Heart right ventricle (tissue), 16 donors: ENCODE measurements at places on chromosomes 12 and 14.

GRCh38 chr12:131196220-131196619 lies 242.5 kb downstream of the ADGRD1 start:
- no peak for DNase-seq

DNA sequence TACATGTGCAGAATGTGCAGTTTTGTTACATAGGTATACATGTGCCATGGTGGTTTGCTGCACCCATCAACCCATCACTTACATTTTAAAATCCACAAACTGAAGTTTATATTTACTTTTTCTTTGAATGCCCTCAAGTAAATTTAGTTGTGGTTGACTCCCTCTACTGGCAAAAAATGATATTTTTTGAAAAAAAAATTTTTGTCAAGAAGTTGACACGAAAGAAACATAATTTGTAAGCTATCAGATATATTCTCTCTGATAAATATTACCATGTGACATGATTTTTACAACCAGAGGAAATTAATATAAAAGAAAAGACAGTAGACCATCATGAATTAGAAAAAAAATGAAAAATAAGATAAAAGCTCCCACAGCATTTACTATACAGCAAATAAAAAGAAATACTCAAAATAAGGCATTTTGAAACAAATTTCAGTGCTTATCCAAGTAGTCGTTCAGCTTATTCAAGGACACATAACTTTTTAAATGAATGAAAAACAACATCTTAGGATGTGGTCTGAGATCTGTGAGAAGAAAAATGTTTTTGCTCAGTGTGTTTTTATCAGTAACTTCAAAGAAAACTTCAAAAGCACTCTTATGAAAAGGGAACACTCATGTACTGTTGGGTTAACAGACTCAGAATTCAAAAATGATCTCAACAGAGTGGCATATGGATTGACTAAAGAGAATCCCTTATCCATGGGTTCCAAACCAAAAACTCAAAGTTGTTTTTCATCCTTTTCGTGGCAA lies 30.0 kb upstream of the GRIP1 start:
- no peak for DNase-seq

GRCh38 chr14:89740241-89740640 lies 214.3 kb downstream of the EFCAB11 start:
- DNase-seq = no peak

- DNase-seq = no peak
Observed at GRCh38 chr14:51873221-51873893, 12.9 kb downstream of the GNG2 start.

- no peak for DNase-seq
Observed at GRCh38 chr12:49689237-49689636, 18.0 kb downstream of the FMNL3 start.

DNA sequence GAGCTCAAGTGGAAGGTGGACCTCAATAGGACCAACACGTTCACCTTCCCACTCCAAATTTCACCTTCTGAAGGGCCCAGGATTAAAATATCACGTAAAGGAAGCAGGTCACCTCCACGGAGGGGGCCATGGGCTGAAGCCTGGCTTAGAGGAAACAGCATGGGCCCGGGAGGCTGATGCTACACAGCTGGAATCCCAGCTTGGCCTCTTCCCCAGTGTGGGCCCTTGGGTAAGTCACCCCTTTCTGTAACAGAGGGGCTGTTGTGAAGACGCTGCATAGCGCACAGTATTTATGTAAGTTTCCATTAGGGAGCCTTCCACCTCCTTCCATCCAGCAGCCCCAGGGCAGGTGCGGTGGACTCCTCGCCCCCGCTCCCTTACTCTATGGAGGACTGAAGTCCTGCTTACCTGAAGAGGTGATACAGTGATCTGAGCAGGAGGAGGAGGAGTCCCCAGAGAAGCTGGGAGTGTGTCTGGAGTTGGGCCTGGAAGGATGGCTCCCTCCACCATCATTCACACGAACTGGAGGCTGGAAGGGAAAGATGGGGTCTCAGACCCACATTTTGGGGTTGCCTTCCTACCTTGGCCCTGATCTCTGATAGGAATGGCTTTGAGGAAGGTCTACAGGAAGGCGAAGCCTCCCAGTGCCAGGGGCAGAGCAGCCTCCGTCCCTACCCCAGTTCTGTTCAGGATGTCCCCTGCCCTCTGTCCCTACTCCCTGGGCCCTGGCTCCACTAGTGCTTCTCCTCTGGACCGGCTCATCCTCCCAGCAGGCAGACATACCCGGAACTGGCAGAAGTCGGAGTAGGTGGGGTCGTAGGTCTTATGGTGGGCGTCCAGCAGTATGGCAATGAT lies 37.2 kb upstream of the HDAC7 start:
- DNase-seq = no peak

GRCh38 chr12:449203-449602 lies 10.5 kb upstream of the B4GALNT3 start:
- DNase-seq = no peak

- DNase-seq = no peak
Observed at GRCh38 chr14:65745396-65746190, 333.1 kb downstream of the FUT8 start.

DNA sequence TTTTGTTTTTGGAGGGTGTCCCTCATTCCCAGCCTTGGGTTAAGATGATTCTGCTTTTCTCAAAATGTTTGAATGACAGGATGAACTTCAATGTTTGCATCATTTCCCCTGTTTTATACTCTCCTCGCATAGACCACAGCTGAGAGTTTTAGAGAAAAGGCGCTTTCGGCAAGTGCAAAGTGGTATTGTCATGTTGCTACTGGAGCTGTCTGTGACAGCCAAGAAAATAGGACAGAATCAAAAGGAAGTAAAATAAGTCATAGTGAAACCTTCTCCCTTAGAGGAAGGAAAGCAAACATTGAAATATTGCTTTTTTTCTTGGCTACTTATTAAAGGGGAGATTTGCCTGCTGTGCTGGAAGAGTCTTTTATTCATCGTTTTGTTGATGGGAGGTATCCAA lies 33.5 kb upstream of the ARHGAP5 start:
- DNase-seq = no peak

DNA sequence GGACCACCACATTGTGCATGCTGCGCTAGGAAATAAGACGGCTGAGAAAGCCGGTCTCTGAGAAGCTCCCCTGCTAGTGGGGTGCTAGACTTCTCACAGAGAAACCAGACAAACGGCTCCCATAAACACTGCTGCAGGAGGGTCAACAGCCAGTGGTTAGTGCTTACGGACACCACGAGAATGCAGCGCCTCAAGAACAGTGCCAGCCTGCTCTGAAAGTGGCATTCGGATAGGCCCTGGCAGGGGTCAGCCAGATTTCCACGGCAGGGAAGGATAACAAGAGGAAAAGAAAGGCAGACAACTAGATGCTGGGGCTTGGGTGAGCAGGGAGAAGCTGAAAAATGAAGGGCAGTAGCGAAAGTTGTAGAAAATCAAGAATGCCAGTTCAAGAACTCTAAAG lies 26.4 kb downstream of the PPTC7 start:
- no peak for DNase-seq

GRCh38 chr12:60152756-60153155 lies 556.9 kb downstream of the SLC16A7 start:
- no peak for DNase-seq

DNA sequence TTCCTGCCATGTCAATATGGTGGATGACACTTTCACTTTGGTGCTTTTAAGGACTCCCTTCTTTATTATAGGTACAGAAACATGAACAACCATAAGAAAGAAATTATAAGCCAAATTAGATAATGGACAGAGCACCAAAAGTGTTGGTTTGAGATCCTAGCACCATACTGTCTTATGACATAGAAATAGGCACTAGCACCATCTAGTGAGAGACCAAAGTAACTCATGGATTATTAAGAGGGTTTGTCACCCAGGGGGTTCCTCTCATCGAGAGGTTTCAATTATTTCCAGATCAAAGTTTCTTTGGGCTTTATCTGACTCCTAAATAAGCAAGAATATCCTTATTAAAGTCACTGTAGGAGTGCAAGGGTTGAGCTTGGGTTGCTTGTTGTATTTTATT lies 153.0 kb upstream of the DIO2 start:
- no peak for DNase-seq

DNA sequence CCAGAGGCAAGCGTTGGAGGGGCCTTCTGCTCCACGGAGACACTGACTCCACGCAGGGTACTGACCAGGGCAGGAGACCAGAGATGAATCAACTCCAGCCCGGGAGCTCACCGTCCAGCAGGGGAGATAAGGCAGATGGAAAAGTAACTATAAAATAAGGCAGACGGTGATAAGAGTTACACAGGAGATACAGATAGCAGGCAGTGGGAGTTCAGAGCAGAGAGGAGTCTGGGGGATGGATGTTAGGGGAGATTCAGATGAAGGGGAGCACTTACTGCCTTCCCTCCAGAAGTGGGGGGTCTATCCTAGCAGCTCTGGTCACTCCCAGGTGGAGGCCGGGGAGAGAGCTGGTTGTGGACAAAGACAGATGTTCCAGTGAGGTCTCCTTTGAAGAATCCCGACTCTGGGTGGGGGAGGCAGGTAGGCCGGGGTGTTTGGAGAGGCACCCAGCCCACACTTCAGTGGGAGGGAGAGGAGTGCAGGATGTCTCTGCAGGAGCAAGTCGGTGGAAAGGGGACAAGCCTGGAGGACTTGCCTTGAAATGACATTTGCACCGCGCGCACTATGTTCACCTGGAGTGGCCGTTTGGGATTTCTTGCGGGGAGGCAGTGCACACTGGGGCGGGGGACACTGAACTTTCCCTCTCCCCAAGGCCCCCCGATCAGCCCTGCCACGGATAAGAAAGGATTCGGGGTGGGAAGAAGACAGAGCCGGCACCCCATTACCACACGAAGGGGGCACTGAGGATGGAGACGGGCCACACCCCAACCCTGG lies 1.2 kb downstream of the PITPNM2 start:
- peak; percentile 16 for DNase-seq
